ENCODE measurements at places on chromosomes 5 and 9. TPM values are rescaled to one million over a fixed set of nuclear protein-coding genes. Genes with fewer than 3 reads are reported as not detected.

CATSPER3 gene
- 5.8 TPM for polyA plus RNA-seq

CCDC180 gene
- polyA plus RNA-seq, result not detected

LCN9 gene
- not detected for polyA plus RNA-seq

FXN gene
- 2.7 TPM for polyA plus RNA-seq

TMEM252 gene
- not detected for polyA plus RNA-seq

AMBP gene
- polyA plus RNA-seq, result 1.8 TPM

FAXDC2 gene
- 10.8 TPM for polyA plus RNA-seq

SOHLH1 gene
- not detected for polyA plus RNA-seq

ORM1 gene
- polyA plus RNA-seq, result 6.9 TPM

EQTN gene
- polyA plus RNA-seq, result 0.10 TPM

MTREX gene
- 21.1 TPM for polyA plus RNA-seq

TICAM2 gene
- polyA plus RNA-seq, result 1.4 TPM

SGCD gene
- 0.97 TPM for polyA plus RNA-seq

MVB12B gene
- 4.3 TPM for polyA plus RNA-seq

ZNF883 gene
- polyA plus RNA-seq, result 0.67 TPM

HTR1A gene
- not detected for polyA plus RNA-seq

LRSAM1 gene
- 14.0 TPM for polyA plus RNA-seq

TMC1 gene
- 0.25 TPM for polyA plus RNA-seq

CCDC192 gene
- not detected for polyA plus RNA-seq

PDE8B gene
- 0.81 TPM for polyA plus RNA-seq

NPR2 gene
- polyA plus RNA-seq, result 12.0 TPM

PCDHAC1 gene
- 0.10 TPM for polyA plus RNA-seq

PAEP gene
- not detected for polyA plus RNA-seq

IL9 gene
- not detected for polyA plus RNA-seq

ECSCR gene
- 1.6 TPM for polyA plus RNA-seq

GRIA1 gene
- 0.03 TPM for polyA plus RNA-seq

SMIM33 gene
- 1.9 TPM for polyA plus RNA-seq

FUT7 gene
- polyA plus RNA-seq, result 0.90 TPM

AP3B1 gene
- polyA plus RNA-seq, result 38.0 TPM

SLC6A3 gene
- not detected for polyA plus RNA-seq
